ENCODE measurements at places on chromosomes 2 and 18.

DNA sequence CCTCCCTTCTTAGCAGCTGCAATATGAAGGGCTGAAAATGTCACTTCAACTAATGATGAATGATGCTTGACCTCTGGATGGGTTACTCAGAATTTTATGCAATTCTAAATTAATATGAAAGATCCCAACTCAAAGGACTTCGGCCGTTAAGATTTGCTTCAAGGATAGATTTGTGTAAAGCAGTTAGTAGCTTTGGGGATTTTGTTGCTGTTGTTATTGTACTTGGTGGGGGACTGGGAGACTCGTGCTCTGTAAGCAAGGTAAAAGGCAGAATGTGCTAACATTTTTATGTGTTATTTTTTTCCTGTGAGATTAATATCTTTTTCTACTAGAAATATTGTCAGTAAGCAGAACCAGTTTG lies 478.8 kb downstream of the ARHGAP15 start:
- no peak for DNase-seq

- no peak for DNase-seq
Observed at GRCh38 chr2:12584338-12584737, 132.4 kb upstream of the TRIB2 start.

DNA sequence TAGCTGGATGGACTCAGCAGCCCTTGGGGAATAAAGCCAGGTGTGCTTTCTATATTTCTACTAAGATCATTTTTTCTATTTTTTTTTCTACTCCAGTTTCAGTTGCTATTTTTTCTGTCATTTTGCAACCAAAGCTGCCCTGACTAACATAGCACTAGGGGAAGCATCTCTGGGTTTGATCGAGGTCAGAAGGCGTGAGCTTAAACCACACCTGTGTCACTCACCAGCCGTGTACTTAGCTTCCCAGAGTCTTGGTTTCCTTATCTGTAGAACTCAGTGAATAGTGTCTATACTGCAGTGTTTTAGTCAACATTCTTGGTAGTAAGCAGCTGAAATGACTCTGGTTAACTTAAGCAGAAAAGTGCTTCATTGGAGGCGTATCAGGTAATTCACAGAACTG lies 489.6 kb upstream of the SPRED2 start:
- no peak for DNase-seq

GRCh38 chr18:46072376-46072867 lies 362 bp upstream of the PSTPIP2 start:
- no peak for DNase-seq

DNA sequence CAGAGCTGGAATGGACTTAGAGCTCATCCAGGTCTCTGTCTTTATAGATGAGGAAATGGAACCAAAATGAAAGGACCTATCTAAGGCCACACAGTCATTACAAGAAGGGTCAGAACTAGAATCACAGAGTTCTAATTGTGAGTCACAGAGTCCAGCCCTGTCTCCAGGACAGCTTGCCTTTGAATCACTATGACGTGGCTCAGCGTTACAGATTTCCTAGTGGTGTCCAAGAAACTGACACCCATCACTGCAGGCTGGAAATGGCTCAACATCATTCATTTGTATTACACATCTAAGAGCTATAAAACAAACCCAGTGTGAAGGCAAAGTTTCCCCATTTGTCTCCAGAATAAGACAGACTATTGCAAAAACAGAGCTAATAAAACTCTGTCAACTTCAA lies 164.3 kb upstream of the SIX2 start:
- no peak for DNase-seq

DNA sequence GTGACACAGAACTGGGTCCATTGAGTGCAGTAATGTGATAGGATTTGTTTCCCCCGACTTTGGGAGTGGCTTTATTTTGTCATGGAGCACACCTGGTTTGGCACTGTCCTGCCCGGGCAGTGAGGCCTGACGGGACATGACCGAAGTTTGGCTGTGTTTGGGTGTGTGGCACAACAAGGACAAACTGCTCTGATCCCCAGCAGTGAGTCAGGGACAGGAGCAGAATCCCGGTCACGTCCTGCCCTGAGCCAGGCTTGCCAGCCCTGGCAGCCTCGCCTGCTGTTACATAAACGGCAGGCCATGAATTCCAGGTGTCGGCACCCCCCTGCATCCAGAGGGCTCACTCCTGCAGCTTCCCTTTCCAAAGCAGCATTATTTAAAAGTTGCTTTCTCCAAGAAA lies 45.7 kb downstream of the IMPA2 start:
- no peak for DNase-seq

DNA sequence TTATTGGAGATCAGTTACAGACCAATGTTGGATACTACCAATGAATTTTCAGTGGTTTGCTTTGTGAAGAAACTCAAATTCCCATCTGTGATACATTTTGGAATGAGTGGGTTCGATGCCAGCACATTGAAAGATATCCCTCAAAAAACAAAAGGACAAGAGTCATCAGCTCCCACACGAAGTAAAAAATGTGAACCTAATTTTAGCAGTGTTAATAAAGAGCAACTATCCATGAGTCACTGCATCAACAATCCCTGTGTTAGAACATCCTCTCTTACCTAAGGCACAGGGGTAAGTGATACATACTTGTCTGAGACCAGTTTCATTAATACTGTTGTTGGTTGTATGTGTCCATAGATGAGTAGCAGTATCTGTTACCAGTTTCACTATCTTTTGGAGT lies 551.8 kb upstream of the SOX11 start:
- DNase-seq: no peak

DNA sequence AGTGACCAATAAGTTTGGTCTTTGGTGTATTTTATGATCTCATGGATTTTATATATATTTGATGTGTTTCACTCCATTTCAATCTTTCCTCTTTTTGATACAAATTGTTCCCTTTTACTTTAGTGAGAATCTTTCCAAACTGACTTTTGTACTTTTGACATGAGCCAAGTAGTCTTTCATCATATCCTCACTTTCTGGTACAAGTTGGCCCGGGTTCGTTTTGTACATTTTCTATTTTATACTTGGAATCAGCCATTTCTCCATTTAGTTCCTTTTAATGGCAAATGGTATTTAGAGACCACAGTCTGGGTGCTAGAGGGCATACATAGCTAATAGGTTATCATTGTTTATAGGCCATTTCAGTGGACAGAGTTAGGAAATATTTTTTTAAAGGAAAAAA lies 147.9 kb upstream of the MYO3B start:
- no peak for DNase-seq

DNA sequence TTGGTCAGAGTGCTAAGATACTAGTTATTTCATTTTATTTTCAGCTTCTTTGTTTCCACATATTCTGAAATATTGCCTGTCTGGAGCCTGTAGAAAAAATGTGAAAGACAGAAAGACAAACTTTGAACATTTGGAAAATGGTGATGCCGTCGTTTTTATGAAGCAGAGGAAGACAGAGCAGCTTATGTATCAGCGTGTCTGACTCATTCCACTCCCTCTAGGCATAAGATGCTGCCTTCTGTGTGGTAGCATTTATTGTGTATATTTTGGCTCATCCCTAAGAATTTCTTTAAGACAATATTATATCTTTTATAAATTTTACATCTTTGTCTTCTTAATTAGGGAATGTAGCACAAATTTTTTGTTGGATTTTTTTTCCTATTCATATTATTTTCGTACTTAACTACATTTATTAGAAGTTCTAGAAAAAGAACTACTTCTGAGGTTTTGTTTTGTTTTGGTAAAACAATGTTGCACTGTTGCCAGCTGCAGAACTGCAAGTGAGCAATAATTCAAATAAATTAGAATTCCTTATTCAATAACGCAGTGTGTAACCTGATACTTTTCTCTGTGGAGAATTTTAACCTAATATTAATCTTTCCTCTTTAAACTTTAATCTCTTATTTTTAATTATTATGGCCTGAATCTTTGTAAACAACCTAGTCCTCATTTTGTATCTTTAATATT lies 300.4 kb downstream of the ZNF407 start:
- no peak for DNase-seq
